ENCODE measurements at places on chromosomes 6 and 20.
A peak's percentile ranks its signal among the peaks of the same experiment; 100 is the strongest.

DNA sequence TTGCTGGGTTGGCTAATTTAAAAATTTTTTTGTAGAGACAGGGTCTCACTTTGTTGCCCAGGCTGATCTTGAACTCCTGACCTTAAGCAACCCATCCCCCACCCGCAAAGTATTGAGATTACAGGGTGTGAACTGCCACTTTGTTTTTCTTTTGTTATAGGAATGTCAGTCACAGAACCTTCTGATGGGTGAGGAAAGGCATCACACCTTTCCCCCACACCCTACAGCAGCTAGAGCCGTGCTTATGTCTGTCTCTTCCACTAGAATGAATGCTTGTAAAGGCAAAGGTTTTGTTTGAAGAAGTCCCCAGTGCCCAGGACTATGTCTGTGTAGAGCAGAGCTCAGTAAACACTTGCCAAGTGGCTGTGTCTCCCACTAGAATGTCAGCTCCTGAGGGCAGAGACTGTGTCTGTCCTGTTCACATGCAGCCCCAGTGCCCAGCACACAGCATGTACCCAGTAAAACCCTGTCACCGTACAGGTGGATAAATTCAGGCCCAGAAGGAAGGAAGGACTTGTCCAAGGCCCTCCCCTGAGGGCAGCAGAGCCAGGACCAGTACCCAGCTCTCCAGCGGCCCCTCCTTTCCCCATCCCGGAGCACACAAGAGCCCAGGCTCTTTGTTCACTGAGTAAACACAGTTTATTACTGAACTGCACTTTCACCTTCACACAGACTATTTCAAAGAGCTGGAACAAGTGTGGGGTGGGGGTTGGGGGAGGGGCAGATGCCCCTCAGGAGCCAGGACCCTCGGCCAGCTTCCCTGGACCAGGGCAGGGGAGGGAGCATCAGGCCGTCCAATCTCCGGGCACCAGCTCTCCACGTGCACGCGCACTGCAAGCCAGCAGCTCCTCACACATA, 26.4 kb downstream of the COX4I2 start:
- DNase-seq = no peak

- no peak for DNase-seq
Measured at GRCh38 chr20:6086868-6087267, 33.0 kb upstream of the LRRN4 start.

- DNase-seq = no peak
Measured at GRCh38 chr6:26272171-26272637, 92.8 kb upstream of the BTN3A2 start.

- no peak for DNase-seq
Measured at GRCh38 chr20:52971498-52972189, 514 bp upstream of the TSHZ2 start.

- DNase-seq = no peak
Measured at GRCh38 chr6:77857421-77857820, 204.6 kb downstream of the MEI4 start.

DNA sequence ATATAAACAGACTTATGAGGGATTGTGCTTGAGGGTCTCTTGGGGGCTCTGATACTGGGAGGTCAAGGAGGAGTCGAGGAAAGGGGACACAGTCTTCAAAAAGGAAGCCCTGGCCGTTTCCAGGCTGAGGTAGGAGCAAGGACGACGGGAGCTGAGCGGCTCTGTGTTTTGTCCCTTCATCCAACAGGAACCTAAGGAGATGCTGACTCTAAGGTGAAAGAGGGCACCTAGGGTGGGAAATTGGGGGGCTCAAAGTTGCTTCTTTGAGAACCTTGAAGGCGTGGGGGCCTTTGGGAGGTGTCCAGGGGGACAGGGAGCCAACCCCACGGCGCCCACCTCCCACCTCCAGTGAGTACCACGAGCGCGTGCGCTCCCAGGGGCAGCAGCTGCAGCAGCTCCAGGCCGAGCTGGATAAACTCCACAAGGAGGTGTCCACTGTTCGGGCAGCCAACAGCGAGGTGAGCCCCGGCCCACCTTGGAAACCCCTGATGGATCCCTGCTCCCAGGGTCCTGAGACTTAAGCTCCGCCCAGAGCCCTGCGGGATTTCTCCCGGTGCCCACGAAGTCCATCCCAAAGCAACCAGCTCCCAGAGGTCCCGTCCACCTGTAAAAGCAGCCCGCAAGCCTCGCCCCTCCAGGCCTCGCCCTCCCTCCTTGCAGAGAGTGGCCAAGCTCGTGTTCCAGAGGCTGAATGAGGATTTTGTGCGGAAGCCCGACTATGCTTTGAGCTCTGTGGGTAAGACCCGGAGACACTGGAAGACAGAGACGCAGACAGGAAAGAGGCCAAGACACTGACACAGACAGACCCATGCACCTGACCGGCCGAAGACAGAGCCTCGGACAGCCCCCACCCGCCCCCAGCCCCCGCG, 2.9 kb downstream of the SPAG4 start:
- no peak for DNase-seq

- DNase-seq = no peak
Measured at GRCh38 chr6:11804701-11805100, 26.1 kb upstream of the ADTRP start.

DNA sequence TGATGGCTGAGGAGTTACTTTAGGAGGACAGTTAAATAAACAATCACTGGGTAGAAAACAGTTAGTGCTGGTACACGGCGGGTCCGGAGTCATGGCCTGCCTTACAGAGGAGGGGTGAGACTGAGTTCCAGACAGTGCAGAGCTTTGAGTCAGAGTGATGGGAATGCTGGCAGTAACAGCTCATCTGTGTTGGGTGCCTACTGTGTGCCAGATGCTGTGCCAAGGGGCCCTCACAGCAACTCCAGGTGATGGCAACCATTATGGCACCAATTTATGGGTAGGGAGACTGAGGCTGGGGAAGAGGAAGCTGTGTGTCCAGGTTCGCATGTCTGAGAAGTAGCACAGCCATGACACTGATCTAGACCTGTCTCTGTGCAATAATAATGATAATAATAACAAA, 132.6 kb downstream of the CEBPB start:
- no peak for DNase-seq

DNA sequence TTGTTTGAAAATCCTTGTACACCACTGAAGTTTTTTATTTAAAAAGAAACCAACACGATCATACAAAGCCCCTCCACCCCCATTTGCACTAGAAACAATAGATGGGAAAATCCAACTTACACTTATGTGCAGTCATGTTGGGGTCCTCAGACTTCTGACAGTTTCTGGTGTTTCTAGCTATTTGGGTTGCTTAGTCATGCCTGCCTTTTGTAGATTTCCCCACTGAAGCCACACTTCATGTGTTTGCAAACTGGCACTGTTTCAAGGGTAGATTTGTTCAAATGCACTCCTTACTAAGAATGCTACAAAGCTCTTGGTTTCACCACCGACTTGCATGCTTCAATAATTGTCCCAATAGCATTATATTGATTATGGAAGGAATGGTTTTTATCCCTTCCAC, 1.5 kb downstream of the SH3BGRL2 start:
- no peak for DNase-seq

DNA sequence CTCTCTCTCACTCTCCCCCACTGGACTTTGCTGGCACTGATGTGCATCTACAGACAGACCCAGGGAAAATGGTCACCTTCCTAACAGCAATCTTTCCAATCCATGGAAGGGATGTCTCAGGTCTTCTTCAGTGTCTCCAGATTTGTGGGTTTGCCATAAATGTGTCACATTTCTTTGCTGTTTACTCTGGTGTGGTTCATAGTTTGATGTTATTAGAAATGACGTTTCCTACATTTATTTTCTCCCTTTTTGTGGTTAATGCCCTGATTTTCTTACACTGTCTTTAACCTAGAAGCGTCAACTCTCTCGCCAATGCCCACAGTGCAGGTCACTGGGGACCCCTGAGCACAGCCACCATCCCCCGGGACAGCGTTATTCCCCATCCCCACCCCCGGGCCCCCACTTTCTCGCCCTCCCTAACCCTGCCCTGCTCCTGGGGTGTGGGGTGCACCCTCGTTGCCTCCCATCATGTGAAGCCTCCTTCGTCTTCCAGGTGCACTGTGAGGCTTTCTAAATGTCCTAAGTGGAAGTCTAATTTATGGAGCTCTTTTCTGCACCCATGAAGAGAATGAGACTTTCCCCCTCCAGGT, 86.5 kb downstream of the YTHDF1 start:
- DNase-seq = no peak

- DNase-seq = peak; percentile 95
Measured at GRCh38 chr6:27871924-27872638, 40.1 kb downstream of the OR2B2 start.

GRCh38 chr6:44646355-44646754, 258.8 kb downstream of the CDC5L start:
- DNase-seq = no peak

GRCh38 chr6:153634416-153634815, 404.6 kb upstream of the OPRM1 start:
- DNase-seq = no peak

DNA sequence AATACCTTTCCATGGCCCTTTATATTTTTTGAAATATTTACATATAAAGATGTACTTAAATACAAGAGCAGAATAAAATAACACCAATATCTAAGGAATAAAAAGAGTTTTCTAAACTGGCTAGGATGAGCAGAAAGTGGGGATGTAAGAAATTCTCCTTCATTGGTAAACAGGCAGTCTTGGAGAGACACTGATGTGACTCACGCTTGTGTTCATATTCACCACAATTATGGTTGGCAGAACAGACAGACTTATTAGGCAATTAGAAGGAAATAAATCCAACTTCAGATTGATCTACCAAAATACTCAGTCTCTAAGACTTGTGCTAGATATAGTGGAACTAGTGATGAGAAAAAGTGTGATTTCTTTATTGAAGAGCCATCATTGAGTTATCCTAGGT, 463.7 kb downstream of the CDC5L start:
- no peak for DNase-seq

DNA sequence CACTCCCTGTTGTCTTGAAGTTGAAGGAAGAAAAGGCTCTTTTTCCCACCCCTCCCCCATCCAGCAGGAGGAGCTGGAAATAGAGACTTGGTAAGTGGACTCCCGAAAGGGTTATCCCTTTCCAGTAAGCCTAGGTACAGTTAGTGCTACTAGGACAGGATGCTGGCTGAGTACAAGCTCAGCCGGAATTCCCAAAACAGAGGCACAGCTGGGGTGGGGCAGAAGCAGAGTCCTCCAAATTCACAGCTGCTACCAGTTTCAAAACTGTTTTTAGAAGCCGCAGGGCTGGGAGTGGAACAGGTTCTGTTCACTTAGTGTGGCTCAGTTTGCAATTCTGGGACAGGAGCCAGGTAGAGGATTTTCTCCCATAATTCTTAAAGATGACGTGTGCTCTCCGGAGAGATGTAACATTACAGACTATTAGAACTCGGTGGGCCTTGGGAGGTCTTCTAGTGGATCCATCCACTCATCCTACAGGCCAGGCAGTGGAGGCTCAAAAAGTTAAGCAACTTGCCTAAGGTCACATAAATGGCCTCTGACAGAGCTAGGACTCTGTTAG, 19.0 kb upstream of the UTRN start:
- no peak for DNase-seq

DNA sequence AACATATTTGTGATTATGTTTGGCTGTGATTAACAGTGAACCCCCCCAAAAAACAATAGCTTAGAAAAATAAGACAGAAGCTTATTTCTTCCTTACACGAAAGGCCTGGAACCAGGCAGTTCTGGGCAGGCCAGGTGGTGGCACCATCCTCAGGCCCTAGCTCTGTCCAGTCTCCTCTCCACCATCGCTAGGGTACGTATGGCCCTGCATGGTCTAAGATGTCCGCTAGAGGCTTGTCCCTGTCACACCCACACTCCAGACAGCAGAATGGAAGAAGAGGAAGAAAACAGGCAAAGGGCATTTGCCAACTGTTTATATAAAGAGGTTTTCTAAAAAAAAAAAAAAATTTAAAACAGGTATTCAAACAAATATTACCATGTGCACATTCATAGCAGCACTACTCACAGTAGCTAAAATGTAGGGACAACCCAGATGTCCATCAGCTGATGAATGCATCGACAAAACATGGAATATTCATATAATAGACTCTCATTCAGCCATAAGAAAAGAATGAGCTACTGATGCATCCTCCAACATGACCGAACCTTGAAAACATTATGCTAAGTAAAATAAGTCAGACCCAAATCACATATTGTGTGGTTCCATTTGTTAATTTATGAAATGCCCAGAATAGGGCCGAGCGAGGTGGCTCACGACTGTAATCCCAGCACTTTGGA, 6.7 kb downstream of the TGM3 start:
- DNase-seq = no peak

DNA sequence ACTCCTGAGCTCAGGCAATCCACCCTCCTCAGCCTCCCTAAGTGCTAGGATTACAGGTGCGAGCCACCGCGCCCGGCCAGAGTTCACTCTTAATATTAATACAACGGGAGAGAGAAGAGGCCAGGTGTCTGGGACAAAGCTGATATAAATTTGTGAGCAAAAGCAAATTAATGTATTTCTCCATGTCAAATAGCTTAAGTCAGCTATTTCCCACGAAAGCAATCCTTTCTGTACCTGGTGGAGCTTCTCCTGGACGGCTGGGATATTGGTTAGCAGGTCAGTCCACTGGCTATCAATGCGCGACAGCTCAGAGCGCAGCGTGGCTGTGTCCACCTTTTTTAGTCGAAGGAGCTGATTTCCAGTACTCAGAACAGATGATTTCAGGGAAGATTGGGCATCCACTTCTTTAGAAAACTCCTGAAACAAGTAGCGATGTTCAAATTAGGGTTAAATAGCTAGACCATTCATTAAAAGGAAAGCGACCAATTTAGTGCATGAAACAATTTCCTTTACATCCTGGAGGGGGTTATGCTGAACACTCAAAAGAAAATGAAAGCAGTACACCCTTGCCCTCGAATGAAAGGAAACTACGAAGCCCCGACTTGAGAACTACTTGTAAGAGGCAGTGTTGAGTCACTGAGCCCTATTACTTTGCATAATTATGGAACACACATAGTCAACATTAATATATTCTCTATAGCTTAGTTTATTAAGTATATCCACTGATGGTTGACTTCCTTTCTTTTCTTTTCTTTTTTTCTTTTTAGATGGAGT, 403.4 kb downstream of the SYNE1 start:
- no peak for DNase-seq

DNA sequence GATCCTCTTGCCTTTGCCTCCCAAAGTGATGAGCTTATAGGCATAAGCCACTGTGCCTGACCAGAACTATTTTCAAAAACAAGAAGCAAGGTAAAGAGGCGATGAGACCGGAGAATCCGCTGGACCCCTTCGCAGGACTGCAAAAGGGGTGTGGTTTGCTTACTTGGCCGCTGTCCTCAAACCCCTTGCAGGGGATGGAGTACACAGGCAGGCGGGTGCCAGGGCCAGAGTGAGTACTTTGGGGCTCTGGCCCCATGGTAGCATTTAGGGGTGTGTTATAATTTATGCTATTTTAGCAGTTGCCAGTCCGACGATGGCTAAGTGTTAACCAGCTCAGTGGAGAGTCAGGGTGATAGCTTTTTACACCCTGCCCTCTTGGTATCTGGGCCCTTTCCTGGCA, 1454.9 kb downstream of the HACE1 start:
- no peak for DNase-seq

- no peak for DNase-seq
Measured at GRCh38 chr20:48944663-48945297, 23.3 kb downstream of the ARFGEF2 start.

- no peak for DNase-seq
Measured at GRCh38 chr20:57757767-57758166, 48.0 kb upstream of the PMEPA1 start.

GRCh38 chr6:70985156-70985555, 28.3 kb upstream of the B3GAT2 start:
- DNase-seq = no peak

Measured in SHP77 treated with DMSO at 0.1 percent for 48 hours (cell line).